ENCODE measurements at places on chromosomes 6 and 20. TPM values are rescaled to one million over a fixed set of nuclear protein-coding genes. Genes with fewer than 3 reads are reported as not detected.

GRCh38 chr6:157235600-157236039 lies 87.7 kb downstream of the TMEM242 start:
- peak; percentile 34 for DNase-seq

GRCh38 chr6:98560418-98560817 lies 274.0 kb upstream of the POU3F2 start:
- DNase-seq = no peak

GRCh38 chr20:40317156-40317790 lies 371.8 kb downstream of the MAFB start:
- no peak for DNase-seq

DNA sequence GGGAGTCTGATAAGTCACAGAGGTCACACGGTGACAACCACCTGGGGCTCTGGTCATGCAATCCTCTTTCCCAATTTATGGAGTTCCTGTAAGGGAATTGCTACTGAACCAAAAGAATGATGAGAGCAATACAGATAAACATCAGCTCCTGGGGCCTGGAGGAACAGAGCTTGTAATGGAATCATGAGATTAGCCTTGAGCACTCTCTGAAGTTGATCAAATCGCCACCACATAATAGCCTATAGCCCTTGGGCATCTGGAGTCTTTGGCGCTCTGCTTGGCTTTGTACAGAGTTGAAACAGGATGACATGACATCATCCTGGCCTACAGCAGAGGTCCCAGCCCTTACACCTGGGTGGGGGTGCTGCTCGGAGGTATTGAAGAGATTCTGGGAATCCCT lies 154.3 kb upstream of the DTNBP1 start:
- DNase-seq = no peak

GRCh38 chr6:166439366-166440091 lies 56.8 kb upstream of the MPC1 start:
- DNase-seq = no peak

DNA sequence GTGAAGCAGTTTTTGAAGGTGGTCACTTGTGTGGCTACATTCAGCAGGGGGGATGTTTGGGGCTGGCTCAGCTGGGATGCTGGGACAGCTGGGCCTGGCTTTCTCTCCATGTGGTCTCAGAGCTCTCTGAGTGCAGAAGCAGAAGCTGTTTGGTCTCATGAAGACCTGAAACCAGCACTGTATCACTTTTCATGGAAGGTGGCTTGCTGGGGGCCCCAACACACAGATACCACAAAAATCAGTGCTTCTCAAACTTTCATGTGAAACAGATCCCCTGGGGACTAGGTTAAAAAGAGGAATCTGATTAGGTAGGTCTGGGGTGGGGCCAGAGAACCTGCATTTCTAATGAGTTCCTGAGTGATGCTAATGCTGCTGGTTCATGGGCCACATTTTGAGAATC lies 347.3 kb downstream of the DHX35 start:
- DNase-seq = no peak

- DNase-seq = no peak
Measured at GRCh38 chr20:12827816-12828385, 180.9 kb upstream of the SPTLC3 start.

DNA sequence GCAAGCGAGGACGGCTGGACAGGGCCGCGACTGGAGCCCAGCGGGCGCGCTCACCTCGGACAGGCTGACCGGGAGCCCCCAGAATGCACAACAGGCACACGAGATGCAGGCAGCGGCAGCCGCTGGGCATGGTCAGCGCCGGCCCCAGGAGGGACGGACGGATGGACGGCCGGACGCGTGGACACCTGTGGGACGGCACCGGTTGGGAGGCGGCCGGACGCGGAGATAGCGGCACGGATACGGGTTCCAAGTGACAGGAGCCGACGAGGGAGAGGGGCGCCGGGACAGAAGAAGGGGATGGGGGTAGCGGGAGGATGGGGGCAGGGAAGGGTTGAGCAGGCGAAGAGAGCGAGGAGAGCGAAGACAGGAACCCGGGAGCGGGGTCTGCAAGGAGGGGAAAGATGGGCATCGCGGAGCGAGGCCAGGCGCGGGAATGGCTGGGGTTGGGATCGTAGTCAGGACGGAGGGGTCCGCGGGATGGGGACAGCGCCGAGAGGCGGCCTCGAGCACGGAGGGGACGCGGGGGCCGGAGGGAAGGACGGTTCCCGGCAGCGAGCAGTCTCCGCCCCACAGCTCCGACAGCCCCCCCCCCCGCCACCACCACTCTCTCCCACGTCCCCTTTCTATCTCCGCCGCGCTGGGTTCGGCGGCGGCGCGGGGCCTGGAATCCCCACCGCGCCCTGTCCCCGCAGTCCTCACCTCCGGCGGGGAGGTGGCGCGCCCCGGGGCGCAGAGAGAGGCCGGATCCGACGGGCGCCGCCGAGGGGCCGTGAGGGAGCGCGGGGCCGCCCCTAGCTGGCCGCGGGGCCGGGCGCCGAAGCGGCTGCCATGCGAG lies 435 bp downstream of the DLK2 start:
- peak; percentile 78 for DNase-seq

DNA sequence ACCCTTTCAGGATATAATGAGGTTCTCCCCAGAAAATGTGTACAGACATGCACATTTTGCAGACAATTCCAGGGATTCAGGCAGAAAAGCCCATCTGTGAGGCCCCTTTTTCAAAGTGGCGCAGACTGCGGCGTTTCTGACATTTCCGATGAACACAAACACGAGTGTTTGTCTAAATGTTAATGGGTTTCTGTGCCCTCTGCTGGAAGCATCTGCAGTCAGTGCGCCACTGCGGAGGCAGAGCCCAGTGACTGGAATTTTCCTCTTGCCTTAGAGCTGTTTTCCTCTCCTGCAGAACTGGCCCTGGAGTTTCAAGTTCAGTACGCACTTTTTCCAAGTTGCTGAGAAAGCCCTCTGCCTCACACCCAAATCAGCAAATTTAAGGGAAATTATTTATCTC lies 15.3 kb downstream of the ANKRD60 start:
- no peak for DNase-seq

Gene CCN6
- total RNA-seq = not detected

Gene HLA-DQA2
- 0.79 TPM for total RNA-seq

Gene FAM110A
- total RNA-seq = 17.9 TPM

Gene KCNK16
- total RNA-seq = 35.2 TPM

Gene CFAP61
- 2.6 TPM for total RNA-seq
